NCI-H2081 (cell line): ENCODE measurements at places on chromosomes 1 and 21.

GRCh38 chr1:184499616-184500015, 112.8 kb downstream of the C1orf21 start:
- DNase-seq = no peak

GRCh38 chr1:244214009-244214967, 163.2 kb downstream of the ZBTB18 start:
- no peak for DNase-seq

DNA sequence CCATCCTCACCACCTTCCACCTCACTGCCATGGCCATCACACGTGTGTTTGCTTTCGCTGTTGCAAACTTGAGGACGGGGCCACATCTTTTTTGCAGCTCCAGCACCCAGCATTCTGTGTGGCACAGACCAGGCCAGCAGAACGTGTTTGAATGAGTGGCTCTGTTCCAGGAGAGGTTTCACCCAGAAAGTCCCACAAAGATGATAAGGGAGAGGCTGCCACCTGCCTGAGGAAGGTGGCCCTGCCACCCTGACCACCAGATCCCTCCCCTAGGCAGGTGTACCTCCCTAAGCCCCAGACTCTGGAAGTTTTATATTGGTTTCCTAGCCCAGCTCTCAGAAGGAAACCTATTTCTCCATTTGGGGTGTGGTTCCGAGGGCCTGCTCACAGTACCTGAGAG, 252.1 kb downstream of the KAZN start:
- DNase-seq = no peak

DNA sequence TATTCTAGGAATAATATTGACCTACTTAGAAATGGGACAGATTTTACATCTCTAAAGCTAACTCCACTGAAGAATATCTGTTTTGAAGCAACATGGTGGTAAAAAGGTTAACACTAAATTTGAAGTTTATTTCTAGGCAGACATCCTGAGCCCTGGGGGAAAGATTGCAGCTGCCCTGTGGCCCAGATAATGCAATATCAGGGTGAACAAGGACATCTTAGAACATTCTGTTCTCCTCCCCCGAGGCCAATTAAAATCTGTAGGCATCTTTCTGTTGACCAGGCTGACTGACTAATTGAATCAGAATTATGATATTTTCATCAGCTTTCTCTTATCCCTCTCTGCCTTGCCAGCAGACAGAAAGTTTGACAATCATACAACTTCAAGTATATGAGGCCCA, 149.8 kb upstream of the DUSP10 start:
- no peak for DNase-seq

GRCh38 chr21:33670076-33670978, 28.0 kb downstream of the ITSN1 start:
- DNase-seq = no peak

- DNase-seq = no peak
Observed at GRCh38 chr1:224543453-224543852, 72.7 kb upstream of the CNIH3 start.
